ENCODE measurements at places on chromosomes 11 and 22.

- DNase-seq, result no peak
Measured at GRCh38 chr11:98137437-98137836, 883.3 kb upstream of the CNTN5 start.

GRCh38 chr11:132658696-132659095 lies 873.6 kb downstream of the OPCML start:
- no peak for DNase-seq

DNA sequence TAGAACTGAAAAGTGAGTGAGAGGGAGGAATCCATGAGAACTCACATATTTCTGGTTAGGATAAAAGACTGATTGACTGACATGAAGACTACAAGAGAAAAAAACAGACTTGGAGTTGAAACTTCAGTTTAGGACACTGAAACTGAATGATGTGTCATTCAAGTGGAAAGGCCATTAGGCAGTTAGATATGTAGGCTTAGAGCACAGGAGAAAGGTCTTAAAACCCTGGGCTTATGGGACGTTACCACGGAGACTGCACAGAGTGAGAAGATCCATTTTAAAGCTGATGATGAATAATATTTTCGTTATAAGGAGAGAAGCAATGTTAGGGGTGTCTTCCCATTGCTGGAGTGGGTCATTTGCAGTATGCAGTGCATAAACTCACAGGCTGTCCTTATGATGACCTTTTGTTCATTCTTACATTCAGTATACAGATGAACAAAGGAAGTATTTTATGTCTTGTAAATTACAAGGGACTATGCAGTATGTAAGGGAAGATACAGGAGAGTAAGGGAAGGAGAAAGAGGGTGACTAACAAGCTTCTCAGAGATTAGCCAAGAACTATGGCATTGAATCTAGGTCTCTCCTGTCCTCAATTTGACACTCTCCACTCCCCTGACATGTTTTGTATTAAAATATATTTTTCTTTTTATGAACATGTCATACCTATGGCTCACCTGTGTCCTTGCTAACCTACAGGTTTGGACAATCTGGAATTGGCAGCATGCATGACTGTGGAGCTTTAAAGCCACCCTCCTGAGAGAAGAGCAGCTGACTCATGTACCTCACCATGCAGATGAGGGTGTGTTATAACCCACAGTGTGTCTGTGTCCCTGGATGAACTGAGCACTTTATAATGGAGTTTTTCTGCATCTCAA lies 63.7 kb downstream of the MAML2 start:
- no peak for DNase-seq

DNA sequence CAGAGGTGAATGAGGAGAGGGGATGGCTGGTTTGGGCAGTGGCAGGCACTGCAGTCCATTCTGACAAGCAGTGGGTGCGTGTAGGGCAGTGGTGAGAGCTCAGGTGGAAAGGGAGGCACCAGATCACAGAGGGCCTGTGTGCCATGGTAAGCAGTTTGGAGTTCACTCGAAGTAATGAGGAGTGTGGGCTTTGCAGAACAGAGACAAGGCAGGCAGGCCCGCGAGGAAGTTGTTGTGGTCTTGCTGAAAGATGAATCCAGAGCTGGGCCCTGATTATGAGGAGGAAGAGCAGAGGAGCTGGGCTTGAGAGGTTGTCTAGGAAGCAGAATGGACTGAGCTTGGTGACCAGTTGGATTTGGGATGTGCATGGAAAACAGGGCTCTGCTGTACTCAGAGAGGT lies 1.6 kb upstream of the DNAJB13 start:
- DNase-seq, result no peak

- DNase-seq, result peak; percentile 30
Measured at GRCh38 chr22:28019881-28020861, 101.1 kb upstream of the PITPNB start.

- DNase-seq, result no peak
Measured at GRCh38 chr11:31106326-31106725, 263.2 kb downstream of the DCDC1 start.

DNA sequence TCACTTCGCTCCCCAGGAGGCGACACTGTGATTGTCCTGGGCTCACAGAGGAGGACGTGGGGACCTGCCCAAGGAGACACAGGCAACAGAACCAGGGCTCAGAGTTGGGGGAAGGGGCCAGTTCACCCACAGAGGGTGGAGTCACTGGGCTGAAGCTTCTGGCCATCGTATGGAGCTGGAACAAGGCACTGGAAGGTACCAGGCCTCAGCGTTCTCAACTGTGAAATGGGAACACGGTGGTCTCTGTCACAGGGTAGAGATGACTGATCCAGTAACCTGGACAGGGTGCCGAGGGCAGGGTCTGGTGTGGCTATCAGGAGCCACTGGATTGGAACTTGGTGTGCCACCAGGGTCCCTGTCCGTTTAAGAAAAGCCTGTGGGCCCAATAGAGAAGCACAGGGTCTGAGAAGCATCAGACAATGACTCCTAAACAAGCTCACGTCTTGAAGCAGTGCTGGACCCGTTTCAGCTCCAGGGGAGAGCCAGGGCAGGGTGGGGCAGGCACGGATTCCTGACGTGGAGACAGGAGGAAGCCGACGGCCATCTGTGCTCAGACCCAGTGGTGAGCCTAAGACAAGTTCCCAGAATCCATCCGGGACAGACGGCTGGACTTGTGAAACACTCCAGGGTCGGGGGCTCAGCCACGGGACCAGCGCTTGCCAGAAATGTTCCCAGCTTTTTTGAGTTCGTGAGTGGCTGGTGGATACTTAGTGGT lies 25.0 kb upstream of the KCNQ1OT1 start:
- DNase-seq, result no peak

- no peak for DNase-seq
Measured at GRCh38 chr11:73399159-73399590, 23.0 kb downstream of the RELT start.

DNA sequence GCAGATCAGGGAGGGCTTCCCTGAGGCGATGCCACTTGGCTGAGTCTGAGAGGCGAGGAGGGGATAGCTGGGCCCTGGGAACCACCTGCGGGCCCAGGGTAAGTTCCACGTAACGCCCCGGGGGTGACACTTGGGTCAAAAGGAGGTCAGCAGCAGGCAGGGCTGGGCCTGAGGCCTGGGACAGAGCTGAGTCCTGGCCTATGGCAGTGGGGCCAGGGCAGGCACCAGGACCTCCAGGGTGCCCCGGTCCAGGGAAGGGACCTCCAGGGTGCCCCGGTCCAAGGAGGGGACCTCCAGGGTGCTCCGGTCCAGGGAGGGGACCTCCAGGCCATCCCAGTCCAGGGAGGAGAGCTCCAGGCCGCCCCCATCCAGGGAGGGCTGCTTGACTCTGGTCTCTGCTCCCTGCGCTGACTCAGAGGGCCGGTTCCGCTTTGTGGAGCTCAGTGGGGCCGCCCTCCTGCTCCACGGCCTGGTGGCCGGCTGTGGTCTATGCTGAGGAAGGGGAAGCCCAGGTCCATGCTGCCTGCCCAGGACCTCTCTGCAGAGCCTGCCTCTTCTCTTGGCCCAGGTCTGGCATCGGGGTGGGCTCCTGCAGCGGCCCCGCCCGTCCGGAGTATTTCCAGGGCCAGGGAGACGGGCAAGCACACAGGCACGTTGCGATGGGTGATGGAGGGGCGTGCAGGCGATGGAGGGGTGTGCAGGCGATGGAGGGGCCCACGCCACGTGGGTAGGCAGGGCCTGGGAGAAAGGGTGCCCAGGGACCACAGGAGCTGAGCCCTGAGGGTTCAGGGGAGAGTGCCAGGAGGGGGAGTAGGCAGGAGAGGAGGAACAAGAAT lies 19.5 kb upstream of the WNT7B start:
- DNase-seq, result no peak

DNA sequence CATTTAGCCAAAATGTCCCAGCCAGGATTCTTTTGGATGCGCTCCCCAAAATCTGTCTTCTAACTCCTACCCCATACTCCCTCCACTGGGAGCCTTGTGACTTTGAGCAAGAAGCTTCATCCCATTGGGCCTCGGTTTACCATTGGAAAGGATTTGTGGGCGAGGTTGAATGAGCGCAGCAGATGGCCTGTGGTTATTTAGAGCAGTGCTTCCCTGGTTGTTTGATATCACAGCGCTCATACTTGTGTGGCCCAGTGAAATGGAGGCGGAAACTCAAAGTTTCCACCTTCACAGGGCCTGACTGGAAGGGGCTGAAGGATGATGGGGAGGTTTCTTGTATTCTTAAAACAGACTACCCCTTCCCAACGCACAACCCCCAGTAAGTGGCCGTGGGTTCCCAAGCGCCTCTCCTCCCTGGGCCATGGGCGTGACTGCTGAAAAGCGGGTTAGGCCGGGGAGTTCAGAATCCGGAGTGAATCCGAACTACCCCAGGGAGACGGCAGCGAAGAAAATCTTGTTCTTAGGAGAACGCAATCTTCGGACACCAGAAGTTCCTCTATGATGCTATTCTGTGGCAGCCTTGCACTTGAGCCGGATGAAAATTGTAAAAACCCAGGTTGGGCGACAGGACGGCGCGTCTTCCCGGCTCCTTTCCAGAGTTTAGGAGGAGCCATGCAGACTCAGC lies 1.2 kb upstream of the ATF4 start:
- DNase-seq, result no peak

DNA sequence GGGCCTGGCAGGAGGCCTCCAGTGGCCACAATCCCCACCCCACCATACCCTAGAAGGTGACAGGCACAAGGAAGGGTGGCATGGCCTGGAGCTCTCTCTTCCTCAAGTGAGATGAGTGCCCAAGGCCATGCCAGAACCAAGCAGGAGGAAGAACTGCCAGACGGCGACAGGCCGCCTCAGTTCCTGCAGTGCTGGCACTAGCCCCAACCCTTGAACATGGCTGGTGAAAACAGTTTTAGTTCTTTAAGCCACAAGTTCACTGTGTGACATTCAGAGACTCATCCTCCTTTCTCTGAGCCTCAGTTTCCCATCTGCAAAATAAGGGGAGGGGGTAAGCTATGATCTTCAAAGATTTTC lies 9.8 kb downstream of the CHRDL2 start:
- no peak for DNase-seq

- DNase-seq, result no peak
Measured at GRCh38 chr11:104541701-104542100, 356.6 kb downstream of the CASP12 start.

GRCh38 chr11:128390246-128390645 lies 197.1 kb downstream of the ETS1 start:
- no peak for DNase-seq

GRCh38 chr11:111735262-111736116 lies 30.7 kb downstream of the PPP2R1B start:
- no peak for DNase-seq

DNA sequence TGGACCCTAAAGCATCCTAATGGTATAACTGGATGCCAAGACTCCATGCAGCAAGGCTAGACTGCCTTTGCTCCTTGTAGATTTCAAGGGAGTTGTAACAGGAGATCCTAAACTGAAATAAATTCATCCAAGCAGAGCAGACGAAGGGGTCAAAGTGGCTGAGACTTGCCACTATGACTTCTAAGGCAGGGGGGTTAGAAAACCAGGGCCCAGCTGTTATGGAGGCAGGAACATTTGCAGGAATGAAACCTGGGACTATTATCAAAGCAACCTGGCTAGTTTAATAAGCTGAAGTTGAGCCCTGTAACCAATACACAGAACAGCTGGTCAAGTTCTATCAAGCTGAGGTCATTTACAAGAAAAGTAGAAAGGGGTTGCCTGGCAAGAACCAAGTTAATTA lies 122.2 kb upstream of the TRPC6 start:
- no peak for DNase-seq

- DNase-seq, result no peak
Measured at GRCh38 chr22:49026494-49027367, 800.9 kb downstream of the BRD1 start.

GRCh38 chr22:22215659-22216449 lies 28.7 kb upstream of the VPREB1 start:
- no peak for DNase-seq

DNA sequence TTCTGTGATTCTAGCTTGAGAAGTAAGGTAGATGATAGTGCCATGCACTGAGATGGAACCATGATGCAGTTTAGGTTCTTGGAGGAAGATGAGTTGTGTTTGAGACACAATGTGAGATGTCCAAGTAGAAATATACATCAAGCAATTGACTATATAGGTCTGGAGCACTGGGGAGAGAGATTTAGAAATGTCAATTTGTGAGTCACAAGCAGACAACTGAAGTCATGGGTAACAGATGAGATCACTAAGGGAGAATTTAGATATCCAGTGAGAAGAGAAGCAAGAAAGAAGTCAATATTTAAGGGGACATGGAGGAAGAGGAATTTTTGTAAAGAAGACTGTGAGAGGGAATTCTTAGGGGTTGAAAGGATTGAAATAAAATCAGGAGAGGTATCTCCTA lies 65.1 kb upstream of the RRAS2 start:
- DNase-seq, result no peak
